Endodermal cell (in vitro differentiated cells): ENCODE measurements at places on chromosomes 7 and 10. TPM values are rescaled to one million over a fixed set of nuclear protein-coding genes. Genes with fewer than 3 reads are reported as not detected.

- no peak overlapping the region for H3K4me3 ChIP-seq
- H3K36me3 ChIP-seq = no peaks in the 10 kb centered on the region
- H3K4me1 ChIP-seq = no peaks in the 10 kb centered on the region
- H3K27ac ChIP-seq = no peak overlapping the region
Measured at GRCh38 chr7:157610671-157611295, 274.0 kb downstream of the DNAJB6 start.

The PPP1R17 gene
- 0.36 and 0.44 TPM in 2 replicates for total RNA-seq

DNA sequence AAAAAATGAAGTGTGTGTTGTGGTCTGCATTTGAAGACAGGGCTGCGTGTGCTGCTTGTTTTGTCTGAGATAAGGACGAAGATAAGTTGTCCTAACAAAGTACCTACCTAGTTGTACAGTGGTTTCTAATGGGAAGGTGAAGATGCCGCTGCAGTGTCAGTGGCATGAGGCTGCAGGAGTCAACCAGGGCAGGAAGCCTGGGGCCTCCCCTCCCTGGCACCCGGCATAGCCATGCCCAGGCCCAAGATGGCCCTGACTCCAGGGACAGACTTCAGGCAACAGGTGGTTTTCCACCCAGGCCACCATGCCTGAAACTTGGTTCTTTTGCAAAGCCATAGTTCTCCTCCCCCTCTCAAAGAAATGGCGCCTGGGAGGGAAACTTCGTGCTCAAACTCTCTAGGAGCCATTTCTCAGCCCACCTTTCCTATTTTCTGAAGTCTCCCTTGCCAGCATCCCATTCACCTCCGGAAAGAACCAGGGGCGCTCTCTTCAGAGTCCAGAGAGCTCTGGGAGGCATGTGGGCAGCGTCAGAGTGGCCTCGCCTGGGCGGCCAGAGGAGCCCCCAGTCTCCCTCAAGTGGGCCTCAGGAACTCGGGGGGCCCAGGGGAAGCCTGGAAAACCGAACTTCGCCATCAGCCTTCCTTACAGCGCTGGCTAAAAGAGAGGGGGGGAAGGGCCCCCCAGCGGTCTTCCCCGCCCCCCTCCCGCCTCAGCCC is 2.1 kb upstream of the KAT6B start:
- DNase-seq = peak; percentile 64
- peak overlapping the region; percentile 3 for H3K27ac ChIP-seq

The CHST15 gene
- total RNA-seq = 7.5 to 12.7 TPM (median 8.4 TPM) in 3 replicates

DNA sequence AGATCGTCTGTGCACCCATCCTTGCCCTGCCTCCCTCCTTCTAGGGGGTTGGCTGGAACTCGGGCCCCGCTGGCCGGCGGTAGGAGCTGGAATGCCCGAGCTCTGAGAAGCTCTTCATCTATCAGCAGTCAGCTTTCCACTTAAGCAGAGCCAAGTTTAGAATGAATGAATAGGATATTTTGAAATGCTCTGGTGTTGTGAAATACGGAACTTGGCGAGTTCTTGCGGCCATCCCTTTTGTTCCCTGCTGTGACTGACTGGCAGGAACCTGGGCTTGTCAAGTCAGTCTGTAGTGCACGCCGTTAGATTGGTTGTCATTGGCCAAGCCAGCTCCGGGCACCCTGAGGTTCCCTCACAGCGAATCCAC is 33.3 kb downstream of the FOXK1 start:
- H3K4me1 ChIP-seq = no peaks in the 10 kb centered on the region
- H3K27me3 ChIP-seq = no peaks in the 10 kb centered on the region
- no peak for DNase-seq
- H3K27ac ChIP-seq = no peak overlapping the region
- H3K36me3 ChIP-seq = peaks cover 3% of the 10 kb centered on the region

- H3K4me3 ChIP-seq = no peak overlapping the region
- peaks cover 9% of the 10 kb centered on the region for H3K4me1 ChIP-seq
- H3K27me3 ChIP-seq = no peaks in the 10 kb centered on the region
- H3K27ac ChIP-seq = no peak overlapping the region
- no peak for DNase-seq
- no peaks in the 10 kb centered on the region for H3K36me3 ChIP-seq
Measured at GRCh38 chr7:151790095-151790829, 86.7 kb downstream of the PRKAG2 start.

- no peak overlapping the region for H3K4me3 ChIP-seq
- no peaks in the 10 kb centered on the region for H3K27me3 ChIP-seq
- no peak for DNase-seq
- H3K36me3 ChIP-seq = peaks cover 10% of the 10 kb centered on the region
- H3K27ac ChIP-seq = no peak overlapping the region
Measured at GRCh38 chr10:17585016-17585415, 32.2 kb downstream of the HACD1 start.

GRCh38 chr7:150879345-150879744 is 27.0 kb downstream of the AOC1 start:
- no peaks in the 10 kb centered on the region for H3K4me1 ChIP-seq
- H3K27me3 ChIP-seq = no peaks in the 10 kb centered on the region
- H3K27ac ChIP-seq = no peak overlapping the region

DNA sequence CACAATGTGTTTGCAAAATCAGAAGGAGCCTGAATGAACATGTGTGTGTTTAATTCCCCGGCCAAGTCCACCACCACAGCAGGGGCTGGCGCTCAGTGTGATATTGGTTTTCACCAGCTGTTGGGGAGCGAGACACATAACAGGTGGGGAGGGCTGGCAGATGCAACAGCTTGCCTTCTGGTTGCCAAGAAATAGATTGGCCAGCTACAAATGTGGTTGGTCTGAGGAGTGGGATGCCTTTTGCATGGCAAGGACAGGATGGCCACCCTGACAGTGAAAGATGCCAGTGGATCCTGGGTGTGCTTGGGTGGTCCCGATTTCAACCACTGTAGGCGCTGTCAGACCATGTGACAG is 292.5 kb upstream of the FZD8 start:
- peak overlapping the region; percentile 30 for H3K27ac ChIP-seq
- H3K27me3 ChIP-seq = no peaks in the 10 kb centered on the region
- no peak overlapping the region for H3K4me3 ChIP-seq
- no peaks in the 10 kb centered on the region for H3K4me1 ChIP-seq
- DNase-seq = no peak
- H3K36me3 ChIP-seq = no peaks in the 10 kb centered on the region

DNA sequence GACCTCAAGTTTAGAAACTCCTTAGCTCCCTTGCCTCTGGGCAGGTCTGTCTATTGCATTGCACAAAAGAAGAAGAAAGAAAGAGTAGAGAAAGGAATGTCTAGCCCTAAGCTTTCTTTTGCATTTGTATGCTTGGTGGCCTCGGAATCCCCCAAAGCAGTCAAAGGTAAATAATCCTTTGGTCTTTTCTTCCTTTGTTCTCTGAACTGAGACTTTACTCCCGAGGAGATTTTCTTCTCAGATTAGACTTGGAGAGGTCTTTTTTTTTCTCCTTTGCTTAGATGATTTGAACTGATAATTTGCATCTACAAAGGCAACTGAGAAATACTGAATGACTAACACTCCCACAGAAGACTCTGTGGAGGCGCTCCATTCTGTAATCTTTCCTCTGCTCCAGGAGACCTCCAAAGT is 93.2 kb downstream of the AKR1D1 start:
- peak; percentile 65 for DNase-seq
- peaks cover 13% of the 10 kb centered on the region for H3K4me1 ChIP-seq
- no peaks in the 10 kb centered on the region for H3K27me3 ChIP-seq
- no peaks in the 10 kb centered on the region for H3K36me3 ChIP-seq

- H3K4me3 ChIP-seq = no peak overlapping the region
- H3K36me3 ChIP-seq = no peaks in the 10 kb centered on the region
- H3K4me1 ChIP-seq = peaks cover 10% of the 10 kb centered on the region
- H3K27ac ChIP-seq = no peak overlapping the region
- DNase-seq = no peak
- no peaks in the 10 kb centered on the region for H3K27me3 ChIP-seq
Measured at GRCh38 chr7:147896121-147896520, 694.4 kb upstream of the C7orf33 start.

DNA sequence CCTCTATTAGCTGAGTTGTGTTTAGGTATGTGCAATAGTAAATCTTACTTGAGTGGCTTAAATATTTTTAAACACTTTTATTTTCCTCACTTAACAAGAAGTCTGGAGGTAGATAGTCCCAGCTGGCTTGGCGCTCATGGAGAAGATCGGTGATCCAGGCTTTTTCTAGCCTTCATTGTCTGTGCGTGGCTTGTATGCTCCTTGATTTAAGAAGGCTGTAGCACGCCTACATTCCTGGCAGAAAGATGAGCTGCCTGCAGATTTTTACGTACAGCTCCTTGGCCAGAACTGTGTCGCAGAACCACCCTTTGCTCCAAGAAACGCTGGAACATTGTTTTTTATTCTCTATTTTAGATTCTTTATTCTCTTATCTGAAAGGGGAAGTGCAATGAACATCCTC is 284.1 kb downstream of the KIF20B start:
- no peak overlapping the region for H3K27ac ChIP-seq
- no peaks in the 10 kb centered on the region for H3K36me3 ChIP-seq

The ZNF775 gene
- total RNA-seq = 8.2 and 11.3 TPM in 2 replicates

GRCh38 chr7:14899030-14899429 is 3.5 kb downstream of the DGKB start:
- no peaks in the 10 kb centered on the region for H3K4me1 ChIP-seq
- no peak overlapping the region for H3K4me3 ChIP-seq
- DNase-seq = no peak
- H3K27ac ChIP-seq = no peak overlapping the region
- H3K36me3 ChIP-seq = no peaks in the 10 kb centered on the region
- H3K27me3 ChIP-seq = peaks cover 24% of the 10 kb centered on the region

DNA sequence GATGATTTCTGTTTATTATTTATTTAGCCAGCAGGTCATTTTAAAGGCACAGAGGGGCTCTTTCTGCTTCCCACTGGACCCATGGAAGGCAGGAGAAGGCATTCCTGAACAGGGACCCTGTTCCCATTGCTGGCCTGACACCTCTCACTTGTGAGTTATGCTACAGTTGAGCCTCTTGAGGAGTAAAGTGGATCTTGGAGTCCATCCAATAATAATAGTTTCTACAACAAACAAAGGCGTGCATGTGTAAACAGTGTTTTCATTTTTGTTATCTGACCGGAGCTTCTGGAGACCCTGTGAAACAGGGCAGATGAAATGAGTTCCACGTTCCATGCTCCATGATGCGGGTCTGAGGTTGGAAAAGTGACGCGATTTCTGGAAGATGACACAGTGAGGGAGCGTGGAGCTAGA is 127.3 kb upstream of the HABP2 start:
- H3K27me3 ChIP-seq = no peaks in the 10 kb centered on the region
- no peak overlapping the region for H3K27ac ChIP-seq
- no peaks in the 10 kb centered on the region for H3K36me3 ChIP-seq
- no peak overlapping the region for H3K4me3 ChIP-seq

DNA sequence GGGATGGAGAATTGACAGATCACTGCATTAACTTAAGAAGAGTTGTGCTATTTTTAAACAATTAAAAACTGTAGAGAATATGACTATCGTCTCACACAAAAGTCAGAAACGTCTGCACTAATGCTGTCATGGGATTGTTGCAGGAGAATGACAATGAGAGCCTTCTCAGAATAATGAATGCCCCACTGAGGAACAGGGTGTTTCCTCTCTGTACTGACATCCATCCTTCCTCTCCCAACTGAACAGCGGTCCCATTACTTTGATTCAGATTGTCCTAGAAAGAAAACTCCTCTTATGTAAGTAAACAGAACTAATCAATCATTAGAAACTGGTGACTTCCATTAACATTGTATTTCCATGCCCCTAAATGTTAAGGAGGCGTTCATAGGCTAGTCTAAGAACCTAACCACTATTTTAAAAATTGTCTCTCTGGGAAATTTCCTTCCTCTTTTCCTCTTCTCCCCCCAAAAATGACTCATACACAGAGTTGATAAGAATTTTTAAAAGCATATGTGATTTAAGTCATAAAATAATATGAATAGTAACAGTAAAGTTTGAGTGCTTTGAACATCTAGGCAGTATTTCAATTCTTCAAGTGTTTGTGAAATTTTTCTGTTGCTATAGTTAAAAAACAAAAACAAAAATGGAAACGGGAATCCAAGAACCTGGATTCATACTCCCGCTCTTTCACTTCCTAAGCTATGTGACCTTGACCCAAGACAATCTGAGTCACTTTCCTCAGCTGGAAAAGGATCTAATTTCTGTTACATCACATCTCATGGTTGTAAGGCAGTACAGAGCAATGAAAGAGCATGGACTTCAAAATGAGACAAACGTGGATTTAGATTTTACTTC is 12.7 kb upstream of the MACC1 start:
- no peaks in the 10 kb centered on the region for H3K4me1 ChIP-seq
- no peaks in the 10 kb centered on the region for H3K36me3 ChIP-seq
- H3K27me3 ChIP-seq = no peaks in the 10 kb centered on the region
- DNase-seq = no peak

The LRMDA gene
- 3.9 to 5.1 TPM (median 5.1 TPM) in 3 replicates for total RNA-seq
